ENCODE measurements at places on chromosomes 11 and 22.

DNA sequence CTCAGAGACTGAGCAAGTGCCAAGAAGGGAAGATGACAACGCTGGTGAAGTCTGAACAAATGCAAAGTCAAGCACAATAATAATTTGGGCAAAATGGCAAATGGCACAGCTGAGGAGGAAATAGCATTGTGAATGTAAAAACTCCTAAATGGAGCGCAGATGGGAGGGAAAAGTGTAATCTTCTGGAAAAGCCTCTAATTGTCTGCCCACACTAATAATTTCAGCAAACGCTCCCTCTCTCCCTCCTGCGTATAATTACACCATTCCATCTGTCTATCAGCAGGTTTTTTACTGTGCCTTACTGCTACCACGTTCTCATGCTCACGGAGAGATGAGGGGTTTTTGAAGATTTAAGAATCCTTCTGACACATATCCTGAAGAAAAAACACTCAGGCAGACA is 302.6 kb downstream of the KIRREL3 start:
- DNase-seq = no peak

GRCh38 chr22:42693763-42694683 is 26.6 kb downstream of the A4GALT start:
- no peak for DNase-seq

DNA sequence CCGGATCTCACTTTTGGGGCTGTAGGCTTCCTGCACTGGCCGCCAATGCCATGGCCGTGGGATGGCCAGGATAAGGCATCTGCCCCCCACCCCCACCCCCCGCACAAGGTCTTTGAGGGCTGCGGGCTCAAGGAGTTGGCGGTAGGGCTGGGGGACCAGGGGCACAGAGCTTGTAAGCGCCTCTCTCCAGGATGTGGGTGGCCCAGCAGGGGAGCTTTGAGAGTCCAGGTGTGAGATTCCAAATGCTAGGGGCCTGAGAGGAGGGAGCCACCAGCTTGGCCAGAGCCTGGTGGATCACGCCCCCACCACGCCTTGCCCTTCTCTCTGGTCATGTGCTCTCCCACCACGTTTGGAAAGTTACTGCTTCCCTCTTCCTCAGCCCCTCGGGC is 5.0 kb downstream of the CD81 start:
- DNase-seq = no peak

DNA sequence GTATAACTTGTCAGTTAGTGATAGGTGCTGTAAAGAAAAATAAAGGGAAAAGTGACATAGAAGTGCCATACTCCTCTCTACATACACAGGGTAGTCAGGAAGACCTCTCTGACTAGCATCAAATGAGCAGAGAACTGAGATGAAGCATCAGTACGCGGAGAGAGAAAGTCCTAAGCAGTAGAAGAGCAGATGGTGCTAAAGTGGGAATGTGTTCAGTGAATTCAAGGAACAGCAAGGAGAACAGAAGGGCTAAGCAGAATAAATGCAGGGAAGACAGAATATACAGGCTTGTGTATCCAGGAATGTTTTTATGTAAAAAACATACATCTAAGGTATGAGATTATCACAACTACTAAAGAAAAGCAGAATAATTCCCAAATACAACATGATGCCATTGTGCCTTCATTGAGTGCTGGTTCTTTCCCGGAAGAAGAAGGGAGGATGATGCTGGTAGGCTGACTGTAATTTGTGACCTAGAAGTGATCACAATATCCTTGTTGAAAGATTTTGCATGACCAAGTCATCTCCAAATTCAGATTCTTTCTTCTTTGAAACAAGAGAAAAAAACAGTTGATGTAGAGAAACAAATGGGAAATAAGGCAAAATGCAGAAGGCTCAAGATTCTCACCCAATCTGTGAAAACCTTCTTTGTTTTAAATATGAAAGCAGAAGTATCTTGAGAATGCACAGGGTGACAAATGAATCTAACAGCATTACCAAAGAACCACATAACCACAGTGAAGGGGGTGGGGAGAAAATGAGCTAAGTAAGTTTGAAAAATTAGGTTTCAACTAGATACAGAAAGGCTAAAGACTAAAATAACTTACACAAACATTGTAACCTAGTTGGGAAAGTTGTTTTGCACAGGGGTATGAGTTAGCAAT is 20.5 kb downstream of the MRE11 start:
- DNase-seq = peak; percentile 72

GRCh38 chr11:3803726-3804495 is 4.4 kb upstream of the PGAP2 start:
- peak; percentile 69 for DNase-seq

DNA sequence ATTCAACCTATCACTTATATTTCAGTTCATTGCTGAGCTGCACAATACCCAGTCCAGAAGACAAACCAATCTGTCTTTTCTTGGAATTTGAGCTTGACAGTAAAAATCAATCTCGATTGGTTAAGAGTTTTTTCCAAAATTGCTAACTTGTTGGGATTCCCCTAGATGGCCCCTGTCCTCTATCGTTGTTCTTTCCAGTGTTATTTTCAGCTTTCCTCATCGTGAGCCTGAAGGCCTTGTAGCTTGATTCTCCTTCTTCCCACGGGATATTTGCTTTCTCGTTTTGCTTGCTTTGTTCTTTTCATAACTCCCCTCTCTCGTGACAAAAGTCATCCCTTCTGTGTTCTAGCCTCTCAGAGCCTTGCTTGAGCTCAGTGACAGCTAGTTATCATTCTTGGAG is 3.1 kb downstream of the OR8B8 start:
- no peak for DNase-seq

All from amniotic epithelial cell (primary cell).